ENCODE measurements at places on chromosomes 2 and 18.
A peak's percentile ranks its signal among the peaks of the same experiment; 100 is the strongest.

DNA sequence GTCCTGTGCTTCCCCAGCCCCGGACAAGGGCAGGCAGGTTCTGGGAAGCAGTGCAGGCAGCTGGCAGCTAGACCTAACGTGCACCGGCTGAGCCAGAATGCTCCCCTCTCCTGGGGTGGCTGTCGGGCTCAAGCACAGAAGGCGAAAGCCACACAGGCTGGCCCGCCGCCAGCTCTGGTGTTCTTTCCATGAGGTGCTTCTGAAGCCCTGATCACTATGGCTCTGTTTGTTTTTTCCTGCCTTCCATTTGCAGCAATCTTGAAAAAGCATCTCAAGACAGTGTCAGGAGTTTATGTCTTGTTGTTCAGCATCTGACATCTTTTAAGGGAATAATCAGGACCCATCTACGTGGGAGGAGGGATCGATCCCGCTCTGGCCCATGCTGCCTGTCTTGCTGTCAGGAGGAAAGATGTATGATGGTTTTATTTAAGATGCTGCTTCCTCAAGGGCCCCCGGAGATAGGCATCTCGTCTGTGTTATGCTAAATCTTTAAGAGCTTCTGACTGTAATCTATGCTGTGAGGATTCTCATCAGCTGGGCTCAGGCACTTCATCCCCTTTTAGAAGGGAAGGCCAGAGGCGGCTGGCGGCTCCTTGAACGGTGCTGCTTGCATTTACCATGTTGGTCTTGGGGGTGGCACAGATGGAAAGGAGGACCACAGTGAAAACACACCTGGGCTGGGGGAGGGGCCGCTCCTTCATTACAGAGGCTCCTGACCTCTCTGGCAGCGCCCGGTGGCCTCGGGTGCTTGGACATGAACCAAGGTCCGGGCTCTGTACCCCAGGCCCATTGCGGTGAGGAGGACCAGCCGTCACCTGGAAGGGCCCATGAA, 118.5 kb upstream of the HDAC4 start:
- DNase-seq, result no peak

DNA sequence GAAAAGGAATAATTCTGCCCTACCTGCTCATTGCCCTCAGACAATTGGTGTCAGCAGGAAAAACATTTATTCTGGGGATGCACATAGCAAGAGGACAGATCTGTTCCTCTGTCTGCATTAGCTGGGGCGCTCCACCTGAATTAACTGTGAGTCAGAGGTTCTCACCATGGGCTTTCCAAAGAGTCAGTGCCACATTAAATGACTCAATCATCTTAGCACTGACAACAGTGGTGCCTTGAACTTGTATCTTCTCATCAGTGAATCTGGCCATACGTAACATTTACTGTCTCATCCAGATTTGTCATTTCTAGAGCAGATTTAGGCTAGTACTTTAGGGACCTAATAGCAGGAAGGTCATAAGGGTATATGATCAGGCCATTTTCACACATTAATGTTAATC, 358.1 kb upstream of the CRIM1 start:
- no peak for DNase-seq

GRCh38 chr18:53909668-53910067, 314.8 kb downstream of the MBD2 start:
- DNase-seq, result peak; percentile 37

- DNase-seq, result peak; percentile 45
These were observed 11.3 kb downstream of the QPCT start for GRCh38 chr2:37355735-37356134.

- DNase-seq, result peak; percentile 26
These were observed 142.9 kb upstream of the NXPH2 start for GRCh38 chr2:138922973-138923563.

DNA sequence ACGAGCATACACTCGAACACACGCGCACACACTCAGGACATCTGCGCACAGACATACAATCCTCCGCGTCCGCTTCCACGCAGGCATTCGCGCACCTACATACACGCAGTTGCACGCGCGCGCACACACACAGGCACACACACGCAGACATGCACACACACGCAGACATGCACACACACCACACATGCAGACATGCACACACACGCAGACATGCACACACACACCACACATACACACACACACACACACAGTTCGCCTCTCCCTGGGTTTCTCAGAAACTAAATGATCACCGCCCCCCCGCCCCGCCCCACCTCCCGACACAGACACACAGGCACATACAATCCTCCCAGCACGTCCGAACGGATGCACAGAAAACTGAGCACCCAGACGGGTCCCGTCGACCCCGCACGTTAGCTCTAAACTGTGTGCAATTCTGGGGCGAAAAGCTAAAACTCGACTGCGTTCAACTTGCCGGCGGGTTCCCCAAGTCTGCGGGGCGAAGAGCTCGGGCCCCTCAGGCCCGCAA, 1.0 kb downstream of the EPHA4 start:
- peak; percentile 53 for DNase-seq

GRCh38 chr2:108640731-108641130, 78.6 kb upstream of the RANBP2 start:
- DNase-seq, result no peak

DNA sequence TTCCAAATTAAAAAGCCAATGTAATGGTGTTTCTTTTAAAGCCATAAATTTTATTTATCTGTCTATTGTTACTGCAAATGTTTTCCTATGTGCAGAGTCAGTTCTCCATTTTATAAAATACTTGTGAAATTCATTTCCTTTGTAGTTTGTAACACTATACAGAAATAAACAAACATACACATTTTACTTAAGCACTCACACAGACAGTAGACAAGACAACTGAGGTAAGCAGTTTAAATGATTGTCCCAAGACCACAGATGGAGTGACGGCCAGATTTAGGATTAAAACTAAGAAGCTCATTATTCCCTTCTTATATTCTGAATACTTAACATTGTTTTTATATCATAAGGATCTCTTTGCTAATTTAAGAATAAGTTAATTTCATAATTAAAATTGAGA, 100.9 kb downstream of the BAZ2B start:
- DNase-seq, result peak; percentile 54

GRCh38 chr2:112688086-112688880, 32.5 kb upstream of the NT5DC4 start:
- no peak for DNase-seq

DNA sequence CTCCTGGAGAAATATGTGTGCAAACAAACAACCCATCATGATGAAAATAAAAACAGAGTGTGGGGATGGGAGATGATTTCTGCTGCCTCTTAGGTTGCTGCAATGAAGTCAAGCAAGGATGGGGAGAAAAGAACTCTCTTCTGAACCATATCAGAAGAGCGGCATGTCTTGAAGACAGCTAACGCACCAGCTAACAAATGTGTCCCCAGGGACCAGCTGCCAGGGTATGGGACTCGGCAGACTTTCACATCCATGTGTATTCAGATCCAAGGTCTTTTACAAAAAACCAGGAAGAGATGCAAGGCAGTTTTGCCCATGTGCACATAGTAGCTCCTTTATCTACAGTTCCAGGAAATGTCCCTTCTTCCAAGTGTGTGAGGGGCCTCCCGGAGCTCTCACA, 125.4 kb downstream of the CLIP4 start:
- DNase-seq, result no peak

GRCh38 chr2:143754742-143755141, 625.5 kb downstream of the ARHGAP15 start:
- no peak for DNase-seq

- DNase-seq, result no peak
These were observed 112.1 kb downstream of the GLI2 start for GRCh38 chr2:120847700-120848321.

GRCh38 chr2:100381240-100381639, 36.2 kb downstream of the CHST10 start:
- DNase-seq, result peak; percentile 94

DNA sequence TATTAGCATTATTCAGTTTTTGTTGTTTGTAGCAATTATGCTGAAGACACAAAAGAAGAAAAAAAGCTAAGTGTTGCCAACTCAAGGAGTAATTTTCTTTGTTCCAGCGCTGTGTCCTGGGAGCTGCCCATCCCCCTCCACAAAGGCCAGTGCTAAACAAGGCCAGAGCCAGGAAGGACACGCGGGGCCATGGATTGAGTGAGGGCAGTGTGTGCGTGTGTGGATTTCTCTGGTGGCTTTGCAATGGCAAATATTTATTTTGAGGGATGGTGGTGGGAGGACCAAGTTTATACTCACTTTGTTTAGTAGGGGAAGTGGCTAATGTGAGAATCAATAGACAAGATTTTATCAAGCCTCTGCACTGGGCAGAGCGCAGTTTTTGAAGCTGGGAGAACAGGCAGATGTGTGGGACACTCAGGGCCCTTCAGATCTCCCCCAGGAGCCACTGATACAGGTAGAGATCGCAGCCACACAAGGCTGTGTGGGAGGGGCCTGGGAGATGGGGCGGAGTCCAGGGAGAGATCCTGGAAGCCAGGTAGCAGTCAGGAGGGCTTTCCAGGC, 11.4 kb downstream of the AGAP1 start:
- DNase-seq, result peak; percentile 75

DNA sequence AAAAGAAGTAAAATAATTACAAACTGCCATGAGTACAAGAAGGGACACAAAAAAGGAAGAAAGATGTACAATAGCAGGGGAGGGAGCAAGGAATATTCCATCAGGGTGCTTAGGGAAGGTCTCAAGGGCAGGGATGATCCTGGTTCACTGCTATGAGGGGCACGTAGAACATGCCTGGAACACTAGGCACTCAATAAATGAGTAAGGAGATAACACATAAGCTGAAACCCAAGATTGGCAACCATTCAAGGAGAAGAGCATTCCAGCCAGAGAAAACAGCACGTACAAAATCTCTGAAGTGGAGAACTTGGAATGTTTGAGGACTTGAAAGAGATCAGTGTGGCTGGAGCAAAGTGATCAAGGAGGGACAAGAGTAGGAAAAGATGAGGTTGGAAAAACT, 103.2 kb downstream of the FAM161A start:
- DNase-seq, result no peak

Measured in DMS53 (cell line).